ENCODE measurements at places on chromosomes 3 and 15.
A peak's percentile ranks its signal among the peaks of the same experiment; 100 is the strongest.

- no peak for DNase-seq
Measured at GRCh38 chr15:101337976-101338375, 42.9 kb upstream of the SNRPA1 start.

DNA sequence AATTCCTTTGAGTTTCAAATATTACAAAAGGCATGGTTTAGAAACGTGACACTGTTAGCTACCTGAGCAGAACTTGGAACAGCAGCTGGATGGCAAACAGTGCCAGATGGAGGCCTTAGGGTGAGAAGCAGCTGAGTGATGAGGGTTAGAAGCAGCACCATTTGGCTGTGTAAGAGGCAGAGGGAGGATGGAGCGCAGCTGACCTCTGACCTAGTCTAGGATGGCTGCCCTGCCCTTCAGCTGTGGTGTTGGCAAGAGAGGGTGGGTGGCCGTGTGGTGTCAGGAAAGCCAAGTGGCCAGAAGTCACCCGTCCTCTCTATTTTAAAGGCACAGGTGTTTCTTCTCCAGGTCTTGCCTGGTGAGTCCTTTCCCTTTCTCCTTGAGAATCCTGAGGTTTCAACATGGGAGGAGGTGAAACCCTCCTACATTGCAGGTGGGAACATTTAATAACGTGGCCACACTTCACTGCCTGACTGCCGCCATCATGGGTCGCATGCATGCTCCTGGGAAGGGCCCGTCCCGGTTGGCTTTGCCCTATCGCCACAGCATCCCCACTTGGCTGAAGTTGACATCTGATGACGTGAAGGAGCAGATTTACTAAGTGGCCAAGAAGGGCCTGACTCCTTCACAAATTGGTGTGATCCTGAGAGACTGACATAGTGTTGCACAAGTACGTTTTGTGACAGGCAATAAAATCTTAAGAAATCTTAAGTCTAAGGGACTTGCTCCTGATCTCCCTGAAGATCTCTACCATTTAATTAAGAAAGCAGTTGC lies 17.6 kb downstream of the BCL2L10 start:
- DNase-seq = no peak

GRCh38 chr3:25507811-25508210 lies 79.7 kb downstream of the RARB start:
- no peak for DNase-seq

DNA sequence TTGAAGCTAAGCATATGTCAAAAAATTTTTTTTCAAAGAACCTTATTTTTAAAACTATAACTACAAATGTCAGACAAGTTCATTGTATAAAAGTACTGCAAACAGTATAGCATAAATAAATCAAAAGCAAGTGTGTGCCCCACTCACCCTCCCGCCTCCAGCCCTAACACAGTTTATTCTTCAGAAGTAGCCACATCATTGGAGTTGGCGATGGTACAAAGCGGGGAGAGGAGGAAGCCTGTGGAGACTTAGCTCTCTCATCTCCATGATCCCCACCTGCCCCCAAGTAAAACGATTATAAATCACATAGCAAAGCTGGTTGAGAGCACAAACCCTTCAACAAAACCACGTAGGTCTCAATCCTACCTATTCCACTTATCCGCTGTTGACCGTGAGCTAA lies 33.6 kb downstream of the FOXP1 start:
- no peak for DNase-seq

GRCh38 chr3:193744822-193745684 lies 152.0 kb downstream of the OPA1 start:
- DNase-seq = no peak

DNA sequence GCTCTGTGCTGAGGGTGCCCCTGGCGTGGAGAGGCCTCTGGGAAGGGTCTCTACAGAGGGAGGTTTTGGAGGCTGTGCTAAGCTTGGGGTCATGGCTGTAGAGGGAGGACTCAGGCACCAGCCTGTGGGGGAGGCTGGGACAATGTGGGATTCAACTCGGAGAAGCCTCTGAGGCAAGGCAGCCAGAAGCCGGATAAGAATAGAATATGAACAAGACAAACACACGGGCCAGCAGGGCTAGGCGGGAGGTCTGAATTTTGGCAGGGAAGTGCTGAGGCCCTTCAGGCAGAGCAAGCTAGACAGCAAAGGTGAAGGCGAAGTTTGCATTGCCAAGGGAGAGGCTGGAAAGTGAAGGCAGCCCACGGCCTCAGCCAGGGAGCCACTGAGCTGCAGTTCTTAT lies 612.1 kb upstream of the NR2F2 start:
- no peak for DNase-seq

- no peak for DNase-seq
Measured at GRCh38 chr3:195921334-195921791, 13.0 kb upstream of the TNK2 start.

GRCh38 chr15:92819278-92820235 lies 80.6 kb upstream of the CHD2 start:
- DNase-seq = no peak

GRCh38 chr3:155912579-155913190 lies 42.2 kb downstream of the GMPS start:
- DNase-seq = no peak

DNA sequence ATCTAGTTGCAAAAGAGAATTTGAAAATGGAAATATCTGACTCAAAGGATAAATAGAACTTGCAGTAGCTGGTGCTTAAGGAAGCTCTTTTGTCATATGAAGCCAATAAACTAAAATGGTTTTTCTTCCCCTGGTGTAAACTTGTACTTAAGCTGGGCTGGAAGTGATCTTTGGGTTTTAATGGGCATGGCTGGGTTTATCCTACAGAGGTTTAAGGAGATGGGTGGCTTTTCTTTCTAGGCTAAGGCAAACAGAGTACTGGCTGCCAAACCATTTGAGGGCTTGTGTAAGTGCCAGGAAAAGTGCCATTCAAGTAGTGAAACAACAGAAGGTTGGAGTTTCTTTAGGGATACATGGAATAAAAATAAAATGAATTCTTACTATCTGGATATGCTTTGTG lies 12.1 kb upstream of the UTS2B start:
- DNase-seq = no peak

- DNase-seq = no peak
Measured at GRCh38 chr3:194933465-194933864, 247.8 kb downstream of the FAM43A start.

DNA sequence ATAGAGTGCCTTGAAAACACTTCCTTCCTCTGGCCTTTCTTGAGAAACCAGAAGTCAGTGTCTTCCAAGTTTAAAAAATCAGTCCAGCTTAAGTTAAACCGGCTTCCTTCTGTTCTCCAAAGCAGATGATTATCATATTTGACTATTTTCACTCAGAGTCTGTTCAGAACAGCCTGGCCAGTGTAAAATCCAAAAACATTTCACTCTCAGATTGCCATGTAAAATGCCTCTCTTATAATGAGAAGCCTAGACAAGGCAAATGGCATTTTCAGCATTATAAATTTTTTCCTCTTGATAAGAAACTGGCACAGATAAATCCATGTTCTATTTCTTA lies 193.5 kb downstream of the TNIK start:
- DNase-seq = no peak

GRCh38 chr3:159944781-159945180 lies 43.9 kb upstream of the IL12A start:
- no peak for DNase-seq

GRCh38 chr3:12868039-12869034 lies 27.0 kb upstream of the RPL32 start:
- DNase-seq = peak; percentile 46
